NCI-H446 (cell line): ENCODE measurements at places on chromosomes 12 and 14.

GRCh38 chr12:56568146-56568545 lies 46.5 kb downstream of the RBMS2 start:
- no peak for DNase-seq

DNA sequence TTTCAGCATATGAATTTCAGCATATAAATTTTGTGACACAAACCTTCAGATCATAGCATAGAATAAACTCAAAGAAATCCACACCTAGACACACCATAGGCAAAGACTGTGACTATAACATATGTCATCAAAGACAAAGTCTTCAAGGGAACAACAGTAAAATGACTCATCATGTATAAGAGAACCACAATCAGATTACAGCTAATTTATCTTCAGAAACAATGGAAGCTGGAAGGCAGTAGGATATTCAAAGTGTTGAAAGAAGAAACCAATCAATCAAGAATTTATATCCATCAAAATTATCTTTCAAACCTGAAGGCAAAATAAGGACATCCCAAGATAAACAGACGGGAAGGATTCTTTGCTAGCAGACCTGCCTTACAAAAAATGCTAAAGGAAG lies 29.0 kb downstream of the DLK1 start:
- no peak for DNase-seq

GRCh38 chr12:66279123-66279712 lies 23.1 kb upstream of the HELB start:
- DNase-seq: peak; percentile 23

DNA sequence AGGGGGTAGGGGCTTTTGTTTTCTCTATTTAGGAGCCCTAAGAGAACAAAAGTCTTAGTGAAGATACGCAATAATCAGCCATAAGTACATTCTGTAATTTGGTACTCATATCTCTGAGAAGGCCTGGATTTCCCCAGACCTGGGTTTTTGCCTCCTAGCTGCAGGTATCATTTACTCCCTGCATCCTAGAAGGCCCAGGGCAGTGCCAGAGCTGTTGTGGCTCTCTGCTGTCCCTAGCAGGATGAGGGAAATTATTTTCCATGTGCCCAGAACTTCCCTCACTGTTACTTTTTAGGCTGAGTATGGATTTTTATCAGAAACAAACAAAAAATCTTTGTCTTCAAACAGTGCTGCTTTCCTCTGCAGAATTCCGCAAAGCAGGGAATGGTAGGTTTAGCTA lies 192.5 kb upstream of the SYT1 start:
- DNase-seq: no peak

DNA sequence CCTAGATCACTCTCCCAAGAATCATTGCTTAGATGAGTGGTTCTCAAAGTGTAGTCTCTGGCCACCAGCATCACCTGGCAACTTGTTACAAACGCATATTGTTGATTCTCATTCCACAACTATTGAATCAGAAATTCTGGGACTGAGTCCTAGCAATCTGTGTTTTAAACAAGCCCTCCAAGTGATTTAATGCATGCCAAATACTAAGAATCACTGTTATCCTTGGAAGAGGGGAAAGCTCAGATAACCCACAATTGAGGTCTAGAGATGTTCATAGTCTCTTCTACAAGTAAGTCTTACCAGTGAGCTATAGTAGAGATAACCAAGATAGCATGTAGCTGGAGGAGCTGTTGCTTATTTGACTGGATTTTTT lies 666.6 kb downstream of the DIO2 start:
- peak; percentile 74 for DNase-seq

DNA sequence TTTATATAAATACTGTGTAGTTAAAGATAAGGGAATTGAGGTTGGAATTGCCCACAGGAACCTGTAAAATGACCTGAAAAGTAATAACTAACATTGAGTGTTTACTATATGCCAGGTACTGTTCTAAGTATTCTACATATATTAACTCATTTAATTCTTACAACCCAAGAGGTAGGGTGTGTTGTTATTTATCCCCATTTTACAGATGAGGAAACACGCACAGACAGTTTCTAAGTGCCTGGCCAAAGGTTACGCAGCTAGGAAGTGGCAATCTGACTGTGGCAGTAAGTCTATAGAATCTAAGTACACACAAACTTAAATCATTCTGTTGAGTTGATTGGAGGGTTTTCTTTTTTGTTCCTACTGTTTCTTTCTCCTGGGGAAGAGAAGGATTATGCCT lies 1.1 kb upstream of the TSPAN31 start:
- DNase-seq: no peak

DNA sequence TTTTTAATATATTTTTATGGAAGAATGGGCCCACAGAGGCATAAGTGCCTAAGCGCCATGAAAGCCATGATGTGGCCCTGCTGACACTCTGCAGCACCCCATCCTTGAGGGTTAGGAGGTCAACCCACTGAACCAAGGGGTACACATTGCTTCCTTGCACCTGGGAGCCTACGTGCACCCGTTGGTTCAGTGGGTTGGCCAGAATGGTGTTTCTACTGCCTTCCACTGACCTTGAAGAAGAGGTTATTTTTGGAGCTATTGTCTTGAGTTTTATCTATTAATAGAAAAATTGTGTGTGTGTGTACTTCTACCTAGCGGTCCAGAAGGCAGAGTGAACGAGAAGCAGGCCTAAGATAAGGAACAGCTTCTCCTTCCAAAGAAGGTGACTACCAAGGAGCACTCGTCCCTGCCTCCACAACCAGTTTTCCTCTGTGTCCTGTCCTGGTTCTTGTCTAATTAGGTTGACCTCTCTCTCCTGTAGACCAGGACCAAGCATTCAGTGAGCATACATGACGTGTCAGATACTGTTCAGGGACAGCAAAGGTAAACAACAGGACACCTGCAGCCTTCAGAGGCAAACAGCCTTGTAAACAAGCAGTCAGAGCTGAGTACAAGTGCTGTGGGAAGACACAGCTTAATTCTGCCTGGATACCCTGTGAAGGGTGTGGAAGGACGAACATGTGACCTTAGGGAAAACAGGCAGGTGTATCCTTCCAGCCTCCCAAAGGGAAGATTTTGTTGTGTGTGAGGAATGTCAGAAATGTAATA lies 30.4 kb upstream of the PLEK2 start:
- no peak for DNase-seq

GRCh38 chr12:51822956-51823355 lies 25.6 kb downstream of the FIGNL2 start:
- no peak for DNase-seq
